ENCODE measurements at places on chromosomes 1 and 21.

DNA sequence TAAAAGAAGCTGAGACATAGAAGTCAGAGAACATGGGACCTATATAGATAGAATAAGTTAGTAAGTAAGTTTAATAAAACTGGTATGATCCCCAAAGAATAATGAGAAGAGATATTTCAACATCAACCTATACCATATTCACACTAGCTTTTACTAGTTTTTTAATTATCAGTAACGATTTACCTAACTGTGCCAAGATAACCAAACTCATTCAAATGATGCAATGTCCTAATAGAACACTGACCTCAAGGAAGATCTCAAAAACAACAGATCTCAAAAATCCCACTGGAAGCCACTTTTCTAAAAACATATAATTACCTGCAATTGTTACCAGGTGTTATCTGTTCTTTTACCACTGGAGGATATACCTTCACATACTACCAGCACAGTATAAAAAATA lies 38.7 kb downstream of the ANKRD13C start:
- no peak for DNase-seq

DNA sequence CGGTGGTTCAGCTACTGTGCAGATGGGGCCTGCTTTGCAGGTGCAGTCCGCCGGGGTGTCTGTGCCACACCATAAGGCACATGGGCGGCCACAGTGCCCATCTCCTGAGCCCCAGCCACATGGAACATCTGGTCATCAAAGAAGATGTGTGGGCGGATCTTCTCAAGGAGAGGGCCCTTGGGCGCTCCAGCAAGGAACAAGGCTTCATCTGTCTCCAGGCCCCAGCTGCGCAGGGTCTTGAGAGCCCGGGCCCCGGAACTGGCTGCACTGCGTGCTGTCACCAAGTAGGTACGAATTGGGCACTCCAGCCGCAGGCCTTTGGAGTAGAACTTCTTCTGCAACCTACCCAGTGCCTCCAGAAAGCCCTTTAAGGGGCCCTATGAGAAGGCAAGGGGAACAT lies 12.8 kb downstream of the NT5C1A start:
- DNase-seq, result no peak

- DNase-seq, result peak; percentile 35
Observed at GRCh38 chr1:172699111-172699510, 40.2 kb downstream of the FASLG start.

DNA sequence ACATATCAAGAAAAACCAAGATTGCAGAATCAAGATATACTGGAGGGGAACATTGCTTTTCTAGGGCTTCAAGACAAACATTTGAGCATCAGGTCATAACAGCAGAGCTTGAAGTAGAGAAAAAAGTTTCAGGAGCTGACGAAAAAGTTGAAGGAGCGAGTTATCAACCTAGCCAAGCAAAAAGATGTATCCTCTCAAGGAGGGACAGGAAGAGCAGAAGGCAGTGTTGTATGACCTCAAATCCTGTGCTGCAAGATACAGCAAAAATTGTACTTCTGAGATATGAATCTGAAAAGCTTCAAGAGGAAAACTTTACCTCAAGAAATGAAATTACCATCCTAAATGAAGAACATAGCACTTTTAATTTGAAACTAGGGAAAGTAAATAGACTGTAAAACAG lies 153.1 kb downstream of the AK5 start:
- DNase-seq, result no peak

DNA sequence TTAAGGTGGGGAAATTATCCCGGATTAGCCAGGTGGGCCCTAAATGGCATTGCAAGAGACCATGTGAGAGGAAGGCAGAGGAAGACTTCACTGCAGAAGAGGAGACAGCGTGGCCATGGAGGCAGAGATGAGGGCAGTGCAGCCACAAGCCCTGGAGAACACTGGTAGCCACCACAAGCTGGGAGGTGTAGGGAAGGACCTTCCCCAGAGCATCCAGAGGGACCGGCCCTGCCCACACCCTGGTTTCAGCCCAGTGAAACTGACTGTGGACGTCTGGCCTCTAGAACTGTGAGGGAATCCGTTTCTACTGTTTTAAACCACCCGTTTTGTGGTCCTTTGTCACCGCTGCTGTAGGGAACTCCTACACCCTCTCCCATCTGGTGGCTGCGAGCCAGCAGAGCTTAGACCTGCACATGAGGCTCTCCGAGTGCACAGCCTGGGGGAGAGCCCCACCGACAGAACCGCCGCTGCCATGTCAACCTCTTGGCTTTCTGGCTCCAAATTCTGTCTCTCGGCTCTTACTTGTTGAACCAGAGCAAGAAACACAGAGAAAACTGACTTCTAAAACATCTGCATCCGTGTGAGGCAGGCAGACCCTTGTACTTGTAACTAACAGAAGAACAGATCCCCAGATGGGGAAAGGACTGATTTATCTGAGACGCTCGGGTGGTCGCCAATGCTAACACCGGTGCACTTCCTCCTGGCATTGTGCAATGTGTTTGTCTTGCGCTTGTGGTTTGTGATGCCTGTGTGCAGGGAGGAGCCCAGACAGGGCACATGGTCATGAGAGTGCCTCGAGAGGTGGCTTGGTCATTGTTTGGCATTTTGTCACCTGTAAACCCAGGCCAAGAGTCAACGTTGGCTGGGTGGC lies 90.8 kb upstream of the TMPRSS2 start:
- DNase-seq, result no peak

- no peak for DNase-seq
Observed at GRCh38 chr1:245773344-245773743, 618.6 kb downstream of the KIF26B start.

DNA sequence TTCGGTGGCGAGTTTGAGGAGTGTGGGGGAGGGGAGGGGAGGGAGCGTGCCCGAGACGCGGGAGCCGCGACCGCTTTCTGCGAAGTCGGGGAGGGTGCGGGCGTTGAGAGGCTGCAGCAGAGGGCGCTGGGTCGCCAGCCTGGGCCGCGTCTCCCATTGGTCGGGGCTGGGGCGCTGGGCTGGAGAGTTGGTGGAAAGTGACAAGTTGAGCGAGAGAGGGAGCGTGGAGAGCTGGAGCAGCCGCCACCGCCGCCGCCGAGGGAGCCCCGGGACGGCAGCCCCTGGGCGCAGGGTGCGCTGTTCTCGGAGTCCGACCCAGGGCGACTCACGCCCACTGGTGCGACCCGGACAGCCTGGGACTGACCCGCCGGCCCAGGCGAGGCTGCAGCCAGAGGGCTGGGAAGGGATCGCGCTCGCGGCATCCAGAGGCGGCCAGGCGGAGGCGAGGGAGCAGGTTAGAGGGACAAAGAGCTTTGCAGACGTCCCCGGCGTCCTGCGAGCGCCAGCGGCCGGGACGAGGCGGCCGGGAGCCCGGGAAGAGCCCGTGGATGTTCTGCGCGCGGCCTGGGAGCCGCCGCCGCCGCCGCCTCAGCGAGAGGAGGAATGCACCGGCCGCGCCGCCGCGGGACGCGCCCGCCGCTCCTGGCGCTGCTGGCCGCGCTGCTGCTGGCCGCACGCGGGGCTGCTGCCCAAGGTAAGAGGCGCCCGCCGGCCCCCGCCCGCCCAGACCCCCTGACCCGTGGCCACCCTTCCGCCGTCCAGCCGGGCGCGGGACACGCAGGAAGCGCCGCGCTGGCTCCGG lies at the start of gene ROR1:
TSS of gene ROR1 (plus strand) at position 203 of the 802 bp plus-strand sequence.
- peak; percentile 94 for DNase-seq

- no peak for DNase-seq
Observed at GRCh38 chr1:179038528-179039281, 13.0 kb downstream of the FAM20B start.

DNA sequence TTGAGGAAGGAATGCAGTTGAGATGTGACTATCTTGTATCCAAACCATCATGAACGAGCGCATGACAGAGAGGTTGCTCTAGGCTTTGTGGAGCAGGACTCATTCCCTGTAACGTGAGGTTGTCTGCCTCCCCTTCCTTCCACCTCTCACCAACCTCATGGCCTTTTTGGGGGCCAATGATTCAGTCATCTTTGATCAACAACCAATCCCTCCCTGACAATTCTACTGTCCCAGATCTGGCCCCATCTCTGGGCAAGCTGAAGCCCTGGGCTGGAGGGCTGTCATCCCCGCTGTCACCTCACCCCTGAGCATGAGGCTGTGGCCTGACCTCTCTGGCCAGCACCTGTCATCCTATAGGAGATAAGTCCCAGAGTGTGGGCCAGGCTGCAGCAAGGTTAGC lies 19.7 kb downstream of the MTARC1 start:
- DNase-seq, result no peak

- no peak for DNase-seq
Observed at GRCh38 chr1:113479713-113480676, 89.7 kb downstream of the MAGI3 start.

GRCh38 chr21:44360159-44360558 lies 6.7 kb downstream of the TRPM2 start:
- DNase-seq, result peak; percentile 4

- no peak for DNase-seq
Observed at GRCh38 chr1:238346340-238346739, 455.6 kb upstream of the ZP4 start.

DNA sequence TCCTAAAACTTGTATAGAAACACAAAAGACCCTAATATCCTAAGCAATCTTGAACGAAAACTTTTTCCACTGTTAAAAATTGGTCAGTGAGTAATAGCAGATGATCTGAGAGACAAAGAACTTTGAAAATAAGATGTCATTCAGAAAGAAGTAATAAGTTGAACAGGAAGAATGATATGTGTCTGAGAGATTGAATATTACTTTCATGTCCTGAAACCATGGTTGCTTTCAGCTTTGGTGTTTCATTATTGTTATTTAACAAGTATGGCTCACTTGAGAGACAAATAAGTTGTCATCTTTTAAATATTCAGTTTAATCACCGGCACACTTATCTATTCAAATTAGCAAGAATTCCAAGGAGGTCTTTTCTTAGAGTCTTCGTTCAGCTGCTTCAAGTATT lies 11.4 kb downstream of the PRKACB start:
- no peak for DNase-seq

- no peak for DNase-seq
Observed at GRCh38 chr21:40080385-40080784, 213.1 kb downstream of the PCP4 start.

DNA sequence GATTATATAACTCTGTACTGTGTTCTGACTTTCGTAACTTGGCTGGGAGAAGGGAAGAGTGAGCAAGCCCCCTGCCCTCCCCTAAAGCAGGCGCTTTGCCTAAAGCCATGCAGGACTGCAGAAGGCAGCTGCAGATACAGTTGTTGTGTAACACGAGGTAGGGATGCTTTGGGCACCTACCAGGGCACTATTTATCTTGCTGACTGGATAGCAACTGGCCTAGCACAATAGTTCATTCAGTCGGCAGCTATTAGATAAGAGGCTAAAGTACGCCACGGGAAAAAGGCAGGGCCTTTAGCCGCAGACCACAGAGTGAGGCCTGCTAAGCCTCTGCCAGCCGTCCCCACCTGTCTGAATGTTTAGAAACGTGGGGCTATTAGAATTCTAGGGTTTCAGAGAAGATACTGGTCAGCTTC lies 80.9 kb downstream of the TTC3 start:
- no peak for DNase-seq

DNA sequence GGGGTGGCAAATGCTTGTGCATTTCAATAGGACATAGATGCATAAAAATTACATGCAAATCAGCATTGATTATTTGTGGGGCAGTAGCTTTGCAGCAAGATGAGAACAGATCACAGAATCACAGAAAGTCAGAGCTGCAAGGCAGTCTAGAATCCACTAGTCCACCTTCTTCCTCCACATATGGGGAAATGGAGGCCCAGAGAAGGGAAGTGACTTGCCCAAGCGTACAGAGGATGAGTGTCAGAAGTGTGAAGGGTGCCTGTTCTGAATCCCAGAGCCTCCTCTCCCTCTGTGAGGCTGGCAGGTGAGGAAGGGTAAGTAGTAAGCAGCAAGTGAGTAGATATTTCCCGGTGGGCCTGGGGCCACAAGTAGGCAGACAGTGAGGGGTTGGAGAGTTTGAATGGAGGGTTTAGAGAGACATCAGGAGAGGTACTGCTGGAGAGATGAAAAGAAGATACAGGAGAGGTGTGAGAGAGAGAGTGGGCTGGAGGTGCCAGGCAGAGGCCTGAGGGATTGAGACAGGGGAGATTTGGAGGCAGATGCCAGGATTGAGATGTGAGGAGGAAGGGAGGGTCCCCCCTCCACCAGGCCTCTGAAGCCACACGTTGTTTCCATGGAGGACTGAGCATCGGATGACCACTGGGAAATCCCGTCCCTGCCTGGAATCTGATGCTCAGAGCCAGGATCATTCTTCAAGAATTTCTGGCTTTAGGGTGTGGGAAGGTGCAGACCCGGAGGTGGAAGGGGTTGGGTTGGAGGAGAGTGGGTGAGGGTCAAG lies 4.8 kb upstream of the MYOG start:
- peak; percentile 12 for DNase-seq

GRCh38 chr1:48851638-48852037 lies 74.9 kb upstream of the BEND5 start:
- peak; percentile 62 for DNase-seq

- DNase-seq, result no peak
Observed at GRCh38 chr1:69256036-69256435, 311.7 kb upstream of the LRRC7 start.

GRCh38 chr1:186872291-186872690 lies 43.5 kb downstream of the PLA2G4A start:
- DNase-seq, result no peak

GRCh38 chr1:44839576-44839975 lies 3.5 kb downstream of the PTCH2 start:
- no peak for DNase-seq

- DNase-seq, result no peak
Observed at GRCh38 chr1:56849750-56850149, 4.8 kb upstream of the C8A start.

DNA sequence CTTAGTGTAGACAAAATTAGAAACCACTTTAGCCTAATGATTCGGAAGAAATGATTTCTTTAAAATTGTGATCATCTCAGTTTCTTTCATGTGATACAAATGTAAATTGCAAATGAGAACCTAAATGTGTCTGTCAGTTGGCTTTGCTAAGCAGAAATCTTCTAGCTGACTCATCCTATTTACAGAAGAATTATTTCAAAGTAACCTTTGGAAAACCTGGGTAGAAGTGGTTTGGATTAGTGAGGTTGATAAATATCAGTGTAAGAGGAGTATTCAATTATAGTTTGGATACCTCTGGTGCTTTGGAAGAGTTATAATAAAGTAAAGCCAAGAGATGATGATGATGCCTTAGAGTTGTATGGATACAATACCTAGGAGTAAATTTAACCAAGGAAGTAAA lies 37.4 kb downstream of the CC2D1B start:
- no peak for DNase-seq

DNA sequence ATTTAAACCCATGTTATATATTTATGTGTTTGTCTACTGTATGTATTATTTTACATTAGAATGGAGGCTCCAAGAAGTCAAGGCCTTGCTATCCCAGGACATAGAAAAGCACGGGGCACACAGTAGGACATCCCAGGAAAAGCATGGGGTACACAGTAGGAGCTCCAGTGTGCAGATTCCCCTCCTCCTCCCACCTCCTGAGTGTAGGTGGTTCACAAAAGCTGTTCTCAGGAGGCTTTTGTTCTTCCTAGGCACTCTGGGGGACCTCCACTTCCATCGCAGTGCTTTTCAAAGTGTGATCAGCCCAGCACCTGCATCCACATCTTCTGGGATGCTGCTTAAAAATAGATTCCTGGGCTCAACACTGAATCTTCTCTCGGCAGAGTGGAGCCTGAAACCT lies 30.8 kb upstream of the VTCN1 start:
- DNase-seq, result no peak

GRCh38 chr1:29939079-29939478 lies 702.8 kb downstream of the PTPRU start:
- no peak for DNase-seq

- peak; percentile 55 for DNase-seq
Observed at GRCh38 chr1:248618878-248619277, 16.0 kb downstream of the OR2T11 start.
